Motor neuron (in vitro differentiated cells): ENCODE measurements at places on chromosomes 12 and 14. TPM values are rescaled to one million over a fixed set of nuclear protein-coding genes. Genes with fewer than 3 reads are reported as not detected.

GRCh38 chr12:131346555-131347344 is 364.1 kb upstream of the SFSWAP start:
- ATAC-seq = peak; percentile 62

The ADAMTS20 gene
- total RNA-seq = 0.05 TPM in 1 of 2 replicates, not detected in the other

The RBMS2 gene
- total RNA-seq = 3.1 and 6.7 TPM in 2 replicates

GRCh38 chr14:33859306-33859705 is 91.6 kb downstream of the EGLN3 start:
- ATAC-seq = no peak
